ENCODE measurements at places on chromosomes 6 and 20.

DNA sequence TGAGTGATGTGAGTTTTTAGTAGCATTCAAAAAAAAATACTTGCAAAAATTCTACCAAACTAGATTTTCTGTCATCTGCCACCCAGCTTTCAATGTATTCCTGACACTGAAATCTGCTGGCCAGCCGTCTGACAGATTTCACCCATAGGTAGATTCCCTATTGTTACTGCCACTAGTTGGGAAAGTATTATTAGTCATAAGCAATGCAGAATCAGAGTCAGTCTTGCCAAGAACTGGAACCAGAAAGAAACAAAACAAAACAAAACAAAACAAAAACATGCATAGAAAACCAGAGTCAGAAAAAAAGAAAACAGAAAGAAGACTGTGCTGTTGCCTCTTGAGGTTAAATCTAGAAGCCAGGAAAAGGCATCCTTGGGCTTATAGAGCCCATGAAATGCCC lies 293.1 kb upstream of the KCNQ5 start:
- no peak for DNase-seq

- no peak for DNase-seq
These were observed 63.7 kb downstream of the DHX35 start for GRCh38 chr20:39025883-39026282.

DNA sequence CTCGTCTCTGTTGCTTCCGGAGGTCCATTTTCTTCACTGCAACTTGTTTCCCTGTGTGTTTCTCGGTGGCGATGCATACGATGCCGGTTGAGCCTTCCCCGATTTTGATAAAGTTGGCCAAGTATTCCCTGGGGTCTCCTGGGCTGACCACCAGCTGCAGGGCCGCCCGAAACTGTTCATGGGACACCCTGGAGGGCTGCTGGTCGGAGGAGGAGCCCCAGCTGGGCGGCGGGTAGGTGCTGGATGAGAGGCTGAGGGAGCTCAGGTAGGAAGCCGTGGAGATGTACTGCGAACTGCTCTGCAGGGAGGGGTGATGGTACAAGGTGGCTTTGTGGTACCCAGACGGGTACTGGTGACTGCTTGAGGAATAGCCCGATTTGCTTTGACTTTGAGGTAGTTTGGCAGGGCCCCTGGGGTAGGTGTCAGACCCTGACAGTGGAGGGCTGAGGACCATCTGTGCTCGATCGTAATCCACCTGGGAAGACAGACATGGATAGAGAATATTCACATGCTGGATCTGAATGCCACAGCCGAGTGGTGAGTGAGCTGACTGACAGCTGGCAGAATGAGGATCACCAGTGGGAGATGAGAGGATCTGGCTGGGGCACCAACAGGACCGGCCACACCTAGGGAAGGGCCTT lies 51.6 kb downstream of the LAMP5 start:
- no peak for DNase-seq

- DNase-seq: no peak
These were observed 51.0 kb upstream of the IL20RA start for GRCh38 chr6:137095651-137096238.

DNA sequence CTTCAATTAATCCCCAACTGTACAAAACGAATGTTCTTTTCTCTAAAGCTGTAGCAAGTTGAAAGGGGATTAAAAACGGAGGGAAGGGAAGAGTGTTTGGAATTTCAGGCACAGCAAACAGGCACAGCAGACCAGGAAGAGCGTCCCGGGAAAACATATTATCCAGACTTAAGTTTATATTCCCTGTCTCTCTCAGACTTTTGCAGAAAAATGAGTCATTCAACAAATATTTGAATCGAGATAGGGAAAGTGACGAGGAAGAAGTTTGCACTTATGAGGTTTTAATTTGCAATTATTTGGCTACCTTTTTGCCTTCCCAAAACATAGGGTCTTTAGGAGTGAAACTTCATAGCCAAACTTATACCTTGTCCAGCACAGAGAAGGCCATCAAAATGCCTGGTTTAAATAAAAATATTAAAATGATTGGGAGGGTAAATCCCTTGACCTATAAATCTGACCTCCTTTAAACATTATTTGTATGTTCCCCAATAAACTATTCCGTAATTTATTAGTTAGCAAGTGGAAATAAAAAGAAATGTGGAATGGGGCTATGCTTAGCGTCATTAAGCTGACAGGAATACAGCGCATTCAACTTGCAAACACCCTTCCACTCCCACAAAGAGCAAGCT lies 16.0 kb downstream of the HFE start:
- no peak for DNase-seq

DNA sequence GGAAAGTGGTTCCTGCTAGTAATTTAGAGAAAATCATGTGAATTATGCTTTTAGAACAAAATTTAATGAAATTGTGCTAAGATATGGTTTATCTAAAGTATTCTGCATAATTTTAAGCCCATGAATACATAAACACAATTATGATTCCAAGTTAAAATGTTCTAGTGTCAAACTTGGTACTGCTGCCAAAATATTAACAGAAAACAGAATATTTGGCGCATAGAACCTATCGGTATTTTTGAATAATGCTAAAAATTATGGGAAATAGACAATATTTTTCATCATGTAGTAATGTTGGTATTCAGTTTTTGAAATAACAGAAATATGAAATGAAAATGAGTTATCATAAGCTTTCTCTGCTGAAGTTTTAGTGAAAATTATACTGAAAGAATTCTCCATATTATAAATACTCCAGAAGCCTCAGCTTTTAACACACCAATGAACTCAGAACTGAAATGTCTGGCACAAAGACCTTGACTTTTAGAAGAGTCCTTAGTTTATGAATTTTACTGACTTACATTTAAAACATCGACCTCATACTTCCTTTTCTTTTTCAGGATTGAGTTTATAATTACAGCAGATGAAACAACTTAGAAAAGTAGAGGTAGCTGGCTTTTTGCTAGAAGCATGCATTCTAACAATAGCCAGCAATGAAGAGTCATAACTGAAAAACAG lies 1192.3 kb upstream of the GJE1 start:
- DNase-seq: no peak

GRCh38 chr6:43207286-43207685 lies 22.0 kb downstream of the DNPH1 start:
- no peak for DNase-seq

DNA sequence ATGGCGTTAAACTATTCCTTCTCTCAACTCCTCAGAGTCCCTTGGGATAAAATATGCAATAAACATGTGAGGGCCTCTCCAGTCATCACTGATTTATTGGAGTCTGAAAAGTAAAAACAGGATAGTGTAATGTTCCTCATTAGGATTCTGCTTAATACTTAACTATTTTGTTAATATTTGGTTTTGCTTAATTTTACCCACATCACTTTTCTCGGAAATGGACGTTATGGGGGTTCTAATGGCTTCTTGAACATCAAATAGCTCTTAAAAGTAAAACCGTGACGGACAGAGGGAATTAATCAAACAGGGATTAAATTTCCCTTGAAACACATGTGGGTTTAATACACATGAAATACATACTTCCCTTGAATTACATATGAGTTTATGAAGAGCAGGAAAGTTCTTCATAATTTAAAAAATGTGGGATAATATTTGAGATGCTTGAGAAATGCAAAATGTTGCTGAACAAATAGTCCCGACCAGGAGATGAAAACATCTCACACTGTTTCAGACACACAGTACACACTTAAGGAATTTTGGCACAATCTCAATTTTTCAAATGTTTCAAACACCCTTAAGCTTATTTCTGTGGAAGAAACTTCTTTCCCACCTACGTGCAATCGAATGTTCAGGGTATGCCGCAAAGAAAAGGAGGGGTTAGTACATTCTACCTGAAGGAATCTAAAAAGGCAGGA lies 38.4 kb upstream of the EIF2S2 start:
- DNase-seq: no peak

- DNase-seq: no peak
These were observed 29.3 kb upstream of the TXNDC5 start for GRCh38 chr6:7939864-7940228.

- no peak for DNase-seq
These were observed 104.3 kb downstream of the SLC23A2 start for GRCh38 chr20:4896971-4897497.

DNA sequence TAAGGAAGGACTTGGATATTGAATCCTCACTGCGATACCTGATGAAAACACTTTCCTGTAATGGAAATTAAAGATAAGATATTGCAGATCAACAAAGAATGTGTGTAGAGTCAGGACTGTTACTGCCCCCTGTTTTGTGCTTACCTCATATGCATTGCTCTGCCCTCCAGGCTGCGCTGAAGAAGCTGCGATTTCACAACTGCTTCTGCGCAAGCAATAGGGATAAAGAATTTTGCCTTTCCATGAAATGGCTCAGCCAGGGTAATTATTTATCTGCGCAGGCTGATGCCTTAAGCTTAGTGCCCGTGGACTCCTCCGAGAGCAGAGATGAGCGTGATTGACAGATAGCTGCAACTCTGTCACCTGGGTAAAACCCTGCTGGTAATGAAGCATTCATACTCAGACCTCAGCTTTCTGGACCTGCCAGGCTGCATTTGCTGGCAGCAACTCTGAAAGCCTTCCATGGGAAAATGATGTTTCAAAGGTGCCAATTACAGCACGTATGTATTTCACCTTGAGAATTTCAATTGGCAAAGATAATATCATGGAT lies 370.6 kb downstream of the SAMD5 start:
- no peak for DNase-seq

DNA sequence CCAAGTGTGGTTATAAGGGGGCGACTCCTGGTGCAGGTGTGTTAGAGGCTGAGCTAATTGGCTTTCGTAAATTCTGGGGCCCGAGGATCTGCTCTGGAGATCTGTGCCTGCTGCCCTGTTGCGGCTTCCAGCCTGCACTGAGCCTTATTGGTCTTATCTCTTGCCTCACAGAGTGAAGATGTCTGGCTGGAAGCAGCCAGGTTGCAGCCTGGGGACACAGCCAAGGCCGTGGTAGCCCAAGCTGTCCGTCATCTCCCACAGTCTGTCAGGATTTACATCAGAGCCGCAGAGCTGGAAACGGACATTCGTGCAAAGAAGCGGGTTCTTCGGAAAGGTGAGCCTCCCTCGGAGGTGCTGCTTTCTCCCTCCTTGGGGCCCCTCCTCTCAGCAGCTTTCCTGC lies 20.0 kb downstream of the PRPF6 start:
- DNase-seq: no peak

DNA sequence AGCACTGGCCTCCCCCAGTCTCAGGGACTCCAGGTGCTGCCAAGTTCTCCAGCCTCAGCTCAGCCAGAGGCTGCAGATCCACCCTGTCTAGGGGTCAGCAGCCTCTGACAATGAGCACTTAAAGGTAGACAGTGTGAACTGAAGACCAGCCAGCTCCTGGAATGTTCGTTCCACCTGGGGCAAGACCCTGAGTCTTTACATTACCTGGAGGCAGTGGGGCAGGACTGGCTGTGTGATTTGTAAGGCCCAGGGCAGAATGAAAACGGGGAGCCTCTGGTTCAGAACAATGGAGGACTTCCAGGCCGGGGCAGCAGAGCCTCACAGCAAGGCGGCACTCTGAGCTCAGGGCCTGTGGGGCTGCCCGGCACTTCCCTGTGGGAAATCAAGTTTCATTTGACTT lies 65.0 kb downstream of the CTCFL start:
- DNase-seq: no peak

- DNase-seq: no peak
These were observed 138.2 kb downstream of the TENT5A start for GRCh38 chr6:81614292-81614691.

DNA sequence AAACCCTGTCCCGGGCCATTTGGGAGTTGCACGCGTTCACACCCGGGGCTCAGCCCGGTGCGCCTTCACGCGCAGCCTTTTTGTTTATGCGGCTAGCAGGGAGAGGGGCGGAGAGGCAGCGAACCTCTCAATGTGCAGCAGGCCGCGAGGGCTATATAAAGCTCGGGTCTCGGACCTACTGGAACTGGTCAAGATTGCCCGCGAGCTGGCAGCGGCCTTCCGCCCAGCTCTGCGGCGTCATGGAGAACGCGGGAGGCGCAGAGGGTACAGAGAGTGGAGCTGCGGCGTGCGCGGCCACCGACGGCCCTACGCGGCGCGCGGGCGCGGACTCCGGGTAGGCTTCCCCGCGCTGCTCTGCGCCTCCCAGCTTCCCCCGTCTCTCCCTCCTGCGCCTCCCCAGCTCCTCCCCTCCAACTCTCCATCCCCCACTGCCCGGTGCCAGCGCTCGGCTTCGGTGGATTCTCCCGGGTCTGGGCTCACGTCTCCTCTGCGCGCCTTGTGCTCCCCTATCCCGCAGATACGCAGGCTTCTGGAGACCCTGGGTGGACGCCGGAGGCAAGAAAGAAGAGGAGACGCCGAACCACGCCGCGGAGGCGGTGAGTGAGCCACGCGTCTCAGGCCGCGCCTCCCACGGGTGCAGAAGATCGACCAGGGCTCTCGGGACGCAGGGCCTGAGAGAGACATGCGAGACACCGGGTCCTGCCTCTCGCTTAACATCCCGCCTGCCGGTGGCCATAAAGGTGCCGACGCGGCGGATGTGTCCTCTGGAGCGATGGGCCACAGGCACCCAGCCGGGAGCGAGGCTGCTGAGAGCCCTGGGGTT lies at the start of gene RIPPLY2:
RIPPLY2 (plus strand) TSS at position 183 of the 823 bp plus-strand sequence; CDS start at position 240, 57 bp downstream.
- DNase-seq: peak; percentile 66

- DNase-seq: no peak
These were observed 8.0 kb downstream of the DNPH1 start for GRCh38 chr6:43221046-43221972.

GRCh38 chr6:133033263-133033662 lies 207.9 kb upstream of the EYA4 start:
- no peak for DNase-seq

DNA sequence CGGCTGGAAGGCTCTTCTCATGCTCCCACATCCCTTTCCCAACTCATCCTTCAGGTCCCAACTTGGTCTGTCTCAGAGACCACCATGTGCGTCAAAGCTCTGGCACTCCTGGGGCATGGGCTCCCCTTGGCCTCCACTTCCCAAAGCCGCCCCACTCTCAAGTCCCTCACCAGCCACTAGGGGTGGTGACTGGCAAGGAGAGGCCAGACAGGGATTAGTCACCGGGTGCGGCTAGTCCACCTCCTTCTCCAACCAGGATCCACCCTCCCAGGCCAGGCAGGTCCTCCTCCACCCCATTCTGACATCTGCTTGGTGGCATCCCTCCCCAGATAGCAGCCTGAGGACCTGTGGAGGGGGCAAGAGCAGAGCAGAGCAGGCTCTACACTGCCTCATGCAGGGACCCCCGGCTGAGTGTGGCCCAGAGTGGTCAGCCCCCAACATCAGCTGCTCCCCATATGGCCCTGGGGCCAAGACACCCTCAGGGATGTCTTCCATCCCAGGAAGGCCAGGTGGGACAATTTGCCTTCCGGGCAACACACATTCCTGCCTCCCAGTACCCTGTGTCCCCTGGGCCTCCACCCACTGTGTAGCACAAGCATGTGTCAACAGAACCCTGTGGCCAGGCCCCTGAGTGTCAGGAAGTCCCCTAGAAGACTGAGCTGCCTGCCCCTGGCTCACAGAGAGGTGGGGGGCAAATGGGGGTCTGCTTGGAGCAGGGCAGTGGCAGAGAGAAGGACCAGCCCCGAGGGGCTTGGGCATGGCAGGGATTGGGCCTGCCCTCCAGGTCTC lies 29.2 kb downstream of the YTHDF1 start:
- DNase-seq: no peak

Data from NCI-H446 (cell line).